Ureter (tissue), 1 donor: ENCODE measurements at places on chromosomes 11 and 22. TPM values are rescaled to one million over a fixed set of nuclear protein-coding genes. Genes with fewer than 3 reads are reported as not detected.

TCIRG1 gene
- 134 TPM for total RNA-seq

GRCh38 chr11:67264877-67265632 is 1.2 kb upstream of the GRK2 start:
- DNase-seq = peak; percentile 45

LDHAL6A gene
- total RNA-seq = not detected

DNA sequence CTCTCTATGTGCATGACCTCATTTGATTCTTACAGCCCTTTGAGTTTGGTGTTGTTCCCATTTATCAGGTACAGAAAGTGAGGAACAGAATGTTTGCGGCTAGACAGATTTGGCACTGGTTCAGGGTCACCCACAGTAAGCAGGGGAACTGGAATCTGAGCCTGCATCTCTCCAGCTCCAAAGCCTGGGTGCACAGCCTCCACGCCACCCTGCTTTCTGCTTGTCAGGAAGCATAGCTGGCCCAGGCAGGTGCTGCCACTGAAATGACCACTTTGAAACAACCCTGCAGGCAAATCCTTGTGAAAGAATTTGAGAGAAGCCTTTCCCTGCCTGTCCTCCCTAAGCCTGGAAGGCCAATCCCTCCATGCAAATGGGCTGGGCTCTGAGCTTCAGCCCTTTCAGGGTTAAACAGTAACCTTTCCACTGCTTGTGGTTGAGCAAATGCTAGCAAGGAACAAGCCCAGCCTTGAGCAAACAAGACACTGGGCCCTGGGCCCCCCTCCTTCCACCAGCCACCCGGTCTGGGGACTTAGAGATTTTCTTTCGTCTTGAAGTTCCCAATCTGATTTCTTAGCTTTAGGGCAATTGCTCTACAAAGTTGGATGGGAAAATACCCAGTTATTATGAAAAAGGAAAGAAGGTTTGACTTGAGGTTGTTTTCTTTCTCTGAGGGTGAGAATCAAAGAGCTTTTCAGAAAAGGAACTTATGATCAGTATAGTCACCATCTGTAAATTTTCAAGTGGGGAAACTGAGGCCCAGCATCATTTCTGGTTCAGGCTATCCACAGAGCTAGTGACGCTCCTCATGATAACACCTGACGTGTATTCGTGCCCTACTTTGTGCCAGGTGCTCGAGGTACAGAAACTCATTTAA is 19.4 kb downstream of the EHF start:
- DNase-seq = peak; percentile 84

CD3E gene
- 8.0 TPM for total RNA-seq

DNA sequence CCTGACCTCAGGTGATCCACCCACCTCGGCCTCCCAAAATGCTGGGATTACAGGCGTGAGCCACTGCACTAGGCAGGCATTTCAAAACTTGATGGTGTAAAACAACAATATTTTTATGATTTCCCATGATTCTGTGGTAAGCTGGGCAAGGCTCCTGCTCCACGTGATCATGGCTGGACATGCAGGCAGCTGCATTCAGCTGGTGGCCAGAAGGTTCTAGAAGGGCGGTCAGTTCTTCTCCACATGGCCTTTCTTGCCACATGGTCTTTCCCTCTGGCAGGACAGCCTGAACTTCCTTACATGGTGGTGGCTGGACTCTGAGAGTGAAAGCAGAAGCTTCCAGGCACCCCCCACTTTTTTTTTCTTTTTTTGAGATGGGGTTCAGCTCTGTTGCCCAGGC is 9.9 kb upstream of the RASD2 start:
- no peak for DNase-seq

USH1C gene
- 14.3 TPM for total RNA-seq

GRCh38 chr11:69157156-69157821 is 1.6 kb downstream of the SMIM38 start:
- no peak for DNase-seq

OLFML1 gene
- 13.6 TPM for total RNA-seq

DNA sequence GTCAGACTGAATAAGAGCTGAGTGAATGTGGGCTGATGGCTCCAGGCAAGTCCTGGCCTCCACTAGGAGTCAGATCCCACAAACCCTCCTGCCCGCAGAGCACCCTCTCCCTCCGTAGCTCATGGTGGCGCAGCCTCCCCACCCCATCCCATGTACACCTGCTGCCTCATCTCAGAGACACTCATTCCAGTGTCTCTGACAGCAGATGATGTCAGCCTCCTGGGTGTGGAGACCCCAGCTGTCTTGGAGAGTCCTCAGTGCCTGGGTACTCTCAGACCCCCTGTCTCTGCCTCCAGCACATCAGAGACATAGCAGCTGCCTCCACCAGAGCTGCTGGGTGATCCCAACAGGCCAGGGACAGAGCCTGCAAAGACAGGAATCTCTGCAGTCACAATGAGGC is 9.5 kb downstream of the IGLL5 start:
- no peak for DNase-seq

HORMAD2 gene
- total RNA-seq = not detected

DNA sequence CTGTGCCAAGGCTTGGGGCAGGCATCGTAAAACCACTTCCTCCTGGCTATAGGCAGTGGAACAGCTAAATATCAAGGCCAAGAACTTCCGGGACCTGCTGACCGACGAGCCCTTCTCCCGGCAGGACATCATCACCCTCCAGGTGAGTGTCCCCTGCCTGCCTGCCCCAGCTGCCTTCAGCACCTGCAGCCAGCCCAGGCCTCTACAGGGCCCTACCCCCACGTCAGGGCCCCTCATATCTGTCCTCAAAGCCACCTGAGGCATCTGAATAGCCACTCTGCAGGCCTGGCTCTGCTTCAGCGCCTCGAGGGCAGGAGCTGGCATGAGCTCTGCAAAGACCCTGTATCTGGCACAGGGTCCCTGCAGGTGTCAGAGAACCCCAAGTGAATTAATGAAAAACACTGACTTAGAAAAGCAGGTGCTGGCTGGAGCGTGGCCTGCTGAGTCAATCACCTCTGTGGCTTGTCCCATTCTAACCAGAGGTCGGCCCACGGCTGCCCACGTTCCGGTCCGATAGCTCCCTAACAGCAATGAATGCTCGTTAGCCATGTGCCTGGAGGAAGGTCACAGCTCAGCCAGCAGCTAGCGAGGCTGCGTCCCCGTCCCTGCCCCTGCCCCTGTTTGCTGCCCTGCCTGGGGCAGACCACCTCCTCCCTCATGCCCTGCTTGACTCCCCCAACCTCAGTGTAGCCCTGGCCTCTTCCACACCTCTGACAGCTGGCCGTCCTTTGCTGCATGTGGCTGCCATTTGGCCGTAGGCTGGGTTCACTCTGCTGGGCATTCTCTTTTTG is 16.8 kb downstream of the PPIL2 start:
- no peak for DNase-seq
